Lower lobe of right lung (tissue), 2 donors: ENCODE measurements at places on chromosomes 6 and 20. TPM values are rescaled to one million over a fixed set of nuclear protein-coding genes. Genes with fewer than 3 reads are reported as not detected.
A peak's percentile ranks its signal among the peaks of the same experiment; 100 is the strongest.

DNA sequence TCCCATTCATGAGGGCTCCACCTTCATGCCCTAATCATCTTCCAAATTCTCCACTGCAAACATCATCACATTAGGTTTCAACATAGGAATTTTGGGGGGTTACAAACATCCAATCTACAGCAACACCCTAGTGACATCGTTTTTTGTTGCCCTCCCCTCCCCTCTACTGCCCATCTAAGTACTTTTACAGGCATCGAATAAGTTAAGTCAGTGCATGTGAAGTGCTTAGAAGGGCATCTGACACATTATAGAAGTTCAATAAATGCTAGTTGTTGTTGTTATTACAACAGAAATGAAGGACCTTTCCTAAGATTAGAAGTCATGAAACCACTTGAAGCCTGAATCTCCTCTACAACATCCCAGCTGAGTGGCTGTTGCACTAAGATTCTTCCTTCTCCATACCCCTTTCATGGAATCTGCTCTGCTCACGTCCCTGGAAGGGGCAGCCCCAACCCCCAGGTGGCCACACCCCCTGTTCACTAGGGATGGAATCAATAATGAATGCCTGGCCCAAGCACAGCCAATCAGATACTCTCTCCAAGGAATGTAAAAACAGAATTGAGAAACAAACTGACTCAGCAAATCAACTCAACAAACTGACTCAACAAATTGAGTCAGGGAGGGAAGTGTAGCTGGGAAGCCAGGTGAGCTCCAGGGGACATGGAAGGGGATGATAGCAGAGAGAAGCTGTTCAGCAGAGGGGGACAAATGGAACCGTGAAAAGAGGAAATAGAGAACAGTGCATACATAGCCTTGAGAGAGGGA is 3.9 kb upstream of the LRP11 start:
- H3K4me3 ChIP-seq = no peak overlapping the region
- peaks cover 7% of the 10 kb centered on the region for H3K4me1 ChIP-seq
- H3K27me3 ChIP-seq = no peaks in the 10 kb centered on the region
- DNase-seq = no peak

- H3K4me3 ChIP-seq = no peak overlapping the region
- no peak overlapping the region for H3K27ac ChIP-seq
- H3K4me1 ChIP-seq = no peaks in the 10 kb centered on the region
Observed at GRCh38 chr6:21277601-21278374, 315.8 kb upstream of the SOX4 start.

- H3K27ac ChIP-seq = peak overlapping the region; percentile 89
- H3K4me3 ChIP-seq = no peak overlapping the region
- H3K4me1 ChIP-seq = peaks cover 20% of the 10 kb centered on the region
Observed at GRCh38 chr6:169852504-169853195, 101.2 kb downstream of the ERMARD start.

DNA sequence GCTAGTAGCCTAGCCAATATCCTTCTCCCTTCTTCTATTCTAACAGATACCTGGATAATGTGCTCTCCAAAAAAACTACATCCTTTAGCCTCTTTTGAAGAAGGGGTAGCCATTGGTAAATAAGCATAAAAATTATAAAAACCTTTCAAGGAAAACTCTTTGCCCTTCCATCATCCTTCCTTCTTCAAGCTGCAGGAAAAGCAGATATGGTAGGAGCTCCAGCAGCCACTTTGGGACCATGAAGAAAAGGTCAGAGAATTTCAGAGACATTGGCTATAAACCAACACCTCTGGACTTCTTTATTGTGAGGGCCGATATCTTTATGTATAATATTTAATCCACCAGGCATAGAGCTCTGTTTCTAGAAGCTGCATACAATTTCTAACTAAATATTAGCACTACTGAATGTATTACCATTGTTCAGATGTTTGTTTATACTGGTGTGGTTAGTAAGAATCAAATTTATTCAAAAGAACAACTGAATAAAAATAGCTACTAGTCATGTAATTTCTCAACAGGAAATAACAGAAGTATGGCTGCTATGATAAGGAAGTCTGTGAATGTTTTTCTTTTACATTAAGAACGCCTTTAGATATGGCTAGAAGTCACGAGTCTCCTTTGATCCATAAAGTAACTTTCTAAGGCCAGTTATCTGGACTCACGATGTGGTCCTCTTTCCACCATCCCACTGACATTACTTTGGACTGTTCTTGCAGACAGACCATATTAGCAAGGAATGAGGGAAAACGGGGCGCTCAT is 32.2 kb downstream of the MYLK4 start:
- H3K4me1 ChIP-seq = no peaks in the 10 kb centered on the region
- DNase-seq = no peak
- no peaks in the 10 kb centered on the region for H3K36me3 ChIP-seq

- no peaks in the 10 kb centered on the region for H3K4me1 ChIP-seq
- H3K27ac ChIP-seq = no peak overlapping the region
- no peak for DNase-seq
- H3K4me3 ChIP-seq = no peak overlapping the region
- H3K27me3 ChIP-seq = no peaks in the 10 kb centered on the region
Observed at GRCh38 chr6:157570752-157571151, 189.8 kb downstream of the ZDHHC14 start.

ARFGEF3 gene
- total RNA-seq = 33.8 TPM

GRCh38 chr6:35557239-35557638 is 44.5 kb upstream of the TULP1 start:
- peaks cover under 1% of the 10 kb centered on the region for H3K4me1 ChIP-seq
- H3K27ac ChIP-seq = no peak overlapping the region
- H3K36me3 ChIP-seq = no peaks in the 10 kb centered on the region
- H3K4me3 ChIP-seq = no peak overlapping the region

GRCh38 chr6:75436869-75437268 is 56.7 kb downstream of the FILIP1 start:
- no peak for DNase-seq
- peaks cover 32% of the 10 kb centered on the region for H3K4me1 ChIP-seq
- H3K36me3 ChIP-seq = no peaks in the 10 kb centered on the region
